ENCODE measurements at places on chromosomes 7 and 10.

GRCh38 chr7:16647435-16647960 is 1.5 kb downstream of the BZW2 start:
- DNase-seq: no peak

- no peak for DNase-seq
These were observed 2.8 kb downstream of the CALML5 start for GRCh38 chr10:5496261-5497250.

DNA sequence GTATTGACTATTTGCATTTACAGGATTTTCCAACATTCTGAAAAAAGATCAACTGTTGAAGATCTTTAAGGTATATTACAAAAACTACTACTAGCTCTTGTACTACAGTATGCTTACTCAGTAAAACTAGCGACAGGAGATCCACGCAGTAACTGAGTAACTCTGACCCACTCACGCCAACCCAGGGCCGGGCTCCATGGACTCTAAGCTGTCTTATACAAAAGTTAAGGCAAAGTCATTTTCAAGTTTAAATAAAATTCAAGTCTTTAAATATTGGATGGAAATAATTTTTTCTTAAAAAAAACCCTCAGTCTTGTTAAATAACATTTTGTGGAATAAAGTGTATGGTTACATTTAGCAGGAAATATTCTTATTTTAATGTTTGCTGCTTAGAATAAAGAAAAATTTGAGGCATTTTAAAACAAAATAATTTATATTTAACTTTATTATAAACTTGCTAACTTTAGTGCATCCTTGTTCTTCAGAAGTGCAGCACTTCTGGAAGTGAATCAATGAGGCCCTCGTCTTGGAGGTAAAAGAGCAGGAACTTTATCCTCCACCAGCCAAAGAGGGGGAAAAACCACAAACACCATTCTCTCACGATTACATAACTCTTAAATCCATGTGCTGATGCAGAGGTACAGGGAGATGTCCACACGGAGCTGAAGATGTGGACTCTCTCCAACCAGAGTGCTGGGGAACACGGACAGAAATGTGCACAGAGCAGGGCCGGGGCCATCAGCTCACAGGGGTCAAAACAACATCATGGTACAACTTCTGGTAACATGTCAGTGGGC is 119.9 kb downstream of the LARP4B start:
- DNase-seq: no peak

DNA sequence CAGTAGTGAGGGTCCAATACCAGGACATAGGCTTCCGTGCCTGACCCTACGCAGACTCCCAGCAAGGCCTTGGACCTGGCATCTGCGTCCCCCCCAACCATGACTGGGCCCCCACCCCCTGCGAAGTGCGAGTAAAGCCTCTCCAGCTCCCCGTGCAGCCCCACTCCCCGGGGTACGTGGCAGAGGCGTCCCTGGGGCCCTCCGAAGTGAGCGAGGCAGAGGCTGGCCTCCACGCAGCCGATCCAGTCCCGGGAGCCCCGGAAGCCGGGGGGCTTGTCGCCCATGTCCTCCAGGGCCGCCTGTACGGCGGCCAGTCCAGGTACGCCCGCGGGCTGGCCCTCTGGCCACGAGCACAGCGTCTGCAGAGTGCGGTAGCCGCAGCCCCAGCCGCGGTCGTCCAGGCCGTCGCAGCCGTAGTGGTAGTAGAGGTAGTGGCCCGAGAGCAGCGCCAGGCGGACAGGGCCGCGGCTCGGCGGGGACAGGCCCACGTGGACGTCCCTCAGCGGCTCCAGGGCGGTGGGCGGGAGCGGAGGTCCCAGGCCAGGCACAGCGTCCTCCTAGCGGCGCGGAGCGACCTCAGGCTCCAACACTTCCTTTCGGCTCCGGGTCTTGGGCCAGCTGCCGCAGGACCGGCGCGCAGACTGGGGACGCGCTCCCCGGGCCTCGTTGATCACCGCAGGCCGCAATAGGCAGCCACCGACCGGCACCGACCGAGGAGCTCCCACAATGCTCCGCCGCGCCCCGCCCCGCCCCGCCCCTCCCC is at the start of gene UFSP1:
Gene UFSP1 (minus strand): TSS at position 728 of the 763 bp plus-strand sequence. CDS start 444 bp downstream, at position 284.
- no peak for DNase-seq

DNA sequence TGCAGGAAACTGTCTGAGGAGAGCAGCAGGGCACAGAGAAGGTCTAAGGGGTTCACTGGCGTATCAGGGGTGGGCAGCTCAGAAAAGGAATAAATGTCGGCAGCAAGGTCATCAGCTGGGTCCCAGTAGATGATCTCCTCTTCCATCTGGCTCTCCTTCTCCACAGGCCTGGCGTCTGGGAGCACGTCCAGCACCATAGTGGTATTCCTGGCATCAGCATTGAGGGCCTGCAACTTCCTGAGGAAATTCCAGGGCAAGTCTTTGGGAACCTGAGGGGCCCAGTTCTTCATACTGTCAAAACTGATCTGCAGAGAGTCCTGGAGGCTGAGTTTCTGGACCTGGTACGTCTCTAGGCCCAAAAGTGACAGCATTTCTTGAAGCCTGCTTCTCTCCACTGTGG is 9.6 kb upstream of the MRPS24 start:
- DNase-seq: peak; percentile 65

DNA sequence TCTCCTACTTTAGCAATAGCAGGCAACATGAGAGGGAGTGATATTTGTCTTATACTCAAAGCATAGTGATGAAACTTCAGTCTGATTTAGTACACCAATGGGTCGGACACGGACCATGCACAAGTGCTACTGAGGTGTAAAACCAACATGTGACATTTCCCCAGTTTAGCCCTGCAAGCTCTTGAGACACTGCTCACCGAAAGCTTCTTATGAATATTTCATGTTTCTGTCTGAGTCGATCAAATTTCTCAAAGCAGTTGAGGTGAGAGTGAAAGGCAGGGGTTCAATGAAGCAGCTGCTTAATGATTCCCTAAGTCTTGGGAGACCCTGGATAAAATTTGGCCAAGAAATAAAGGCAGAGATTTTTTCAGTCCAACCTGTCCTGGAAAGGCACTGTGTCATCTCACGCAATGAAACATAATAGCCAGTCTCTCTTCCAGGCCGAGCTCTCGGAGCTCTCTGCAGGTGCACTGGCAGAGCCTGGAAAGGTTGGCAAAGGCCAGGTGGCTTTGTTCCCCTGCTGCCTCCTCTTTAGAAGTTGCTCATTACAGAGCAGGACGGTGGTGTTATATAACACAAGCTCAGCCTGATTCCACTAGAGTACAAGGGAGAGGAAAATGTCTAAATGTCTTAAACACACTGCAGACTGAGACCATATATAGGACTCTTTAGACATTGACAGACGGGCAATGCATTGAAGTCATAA is 33.9 kb upstream of the XPNPEP1 start:
- no peak for DNase-seq

DNA sequence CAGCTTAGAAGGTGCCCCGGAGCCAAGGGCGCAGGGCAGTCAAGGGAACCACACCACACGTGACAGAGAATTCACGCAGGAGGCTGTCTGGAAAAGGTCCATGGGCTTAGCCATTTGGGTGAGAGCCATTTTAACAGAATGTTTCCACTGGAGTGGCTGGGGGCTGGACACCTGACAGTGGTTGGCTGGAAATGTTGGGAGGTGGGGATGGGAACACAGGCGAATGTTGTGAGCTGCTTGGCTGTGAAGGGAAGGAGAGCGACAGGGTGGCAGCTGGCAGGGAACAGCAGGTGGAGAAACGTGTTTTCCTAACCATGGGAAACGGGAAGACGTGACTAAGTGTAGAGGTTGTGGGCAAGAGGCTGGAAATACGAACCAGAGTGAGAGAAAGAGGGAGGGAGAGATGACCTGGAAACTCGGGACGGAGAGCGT is 100.5 kb upstream of the ZNF32 start:
- DNase-seq: no peak

GRCh38 chr7:149496642-149497391 is 792 bp downstream of the ZNF746 start:
- DNase-seq: peak; percentile 29

GRCh38 chr7:103418241-103418640 is 27.8 kb downstream of the SLC26A5 start:
- no peak for DNase-seq

GRCh38 chr7:42858570-42858969 is 53.3 kb downstream of the C7orf25 start:
- peak; percentile 14 for DNase-seq

- no peak for DNase-seq
These were observed 22.1 kb upstream of the STEAP4 start for GRCh38 chr7:88328787-88329186.

GRCh38 chr10:12391206-12391605 is 41.9 kb downstream of the CAMK1D start:
- peak; percentile 64 for DNase-seq

GRCh38 chr10:67784474-67784873 is 53.5 kb downstream of the DNAJC12 start:
- DNase-seq: peak; percentile 72

DNA sequence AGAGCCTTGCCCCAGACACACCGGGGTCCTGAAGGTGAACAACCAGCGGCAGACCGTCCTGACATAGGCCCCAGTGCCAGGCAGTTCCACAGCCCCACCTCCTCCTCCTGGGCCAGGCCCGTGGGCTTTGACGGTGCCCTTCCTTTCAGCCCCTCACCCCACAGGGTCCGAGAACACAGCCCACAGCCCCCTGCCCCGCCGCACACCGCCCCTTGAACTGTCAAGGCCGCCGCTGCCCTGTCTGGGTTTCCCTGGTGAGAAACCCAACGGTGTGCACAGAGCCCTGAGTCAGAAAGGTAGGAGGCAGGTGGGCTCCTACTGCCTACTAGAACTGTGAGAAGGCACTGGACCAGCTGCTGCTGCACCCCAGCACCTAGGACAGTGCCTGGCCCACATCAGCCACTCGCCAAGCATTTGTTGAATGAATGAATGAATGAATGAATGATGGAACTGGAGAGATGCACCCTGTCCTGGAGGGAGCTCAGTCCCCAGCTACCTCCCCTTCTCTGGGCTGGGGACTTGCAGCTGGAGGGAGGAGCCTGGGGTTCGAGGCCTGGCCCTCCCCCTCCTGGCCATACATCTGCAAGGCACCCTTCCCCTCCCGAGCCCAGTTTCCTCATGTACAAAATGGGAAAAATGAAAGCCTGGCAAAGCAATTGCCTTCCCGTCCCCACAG is 117.9 kb downstream of the SLIT1 start:
- no peak for DNase-seq

- DNase-seq: no peak
These were observed 565.3 kb upstream of the GALNT17 start for GRCh38 chr7:70566671-70567070.

GRCh38 chr7:21430575-21430954 is 2.7 kb downstream of the SP4 start:
- no peak for DNase-seq

DNA sequence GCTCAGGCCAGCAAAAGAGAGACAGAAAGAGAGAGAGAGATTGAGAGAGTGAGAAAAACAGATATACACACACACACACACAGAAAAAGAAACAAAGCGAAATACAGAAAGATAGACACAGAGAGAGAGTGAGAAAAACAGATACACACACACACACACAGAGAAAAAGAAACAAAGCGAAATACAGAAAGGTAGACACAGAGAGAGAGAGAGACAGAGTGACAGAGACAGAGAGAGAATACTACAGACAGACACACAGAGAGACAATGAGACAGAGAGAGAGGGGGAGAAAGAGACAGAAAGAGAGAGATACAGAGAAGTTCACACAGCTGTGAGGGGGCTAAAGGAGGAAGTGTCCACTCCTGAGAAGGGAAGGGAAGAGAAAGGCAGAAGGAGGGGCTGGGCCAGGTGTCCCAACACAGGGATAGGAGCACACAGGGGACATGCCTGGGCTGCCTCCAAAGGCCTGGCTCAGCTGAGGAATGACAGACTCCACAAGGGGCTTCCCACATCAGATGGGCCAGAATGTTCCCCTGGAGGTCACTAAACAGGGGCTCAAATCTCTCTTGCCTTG is 4.3 kb downstream of the GCK start:
- DNase-seq: no peak

DNA sequence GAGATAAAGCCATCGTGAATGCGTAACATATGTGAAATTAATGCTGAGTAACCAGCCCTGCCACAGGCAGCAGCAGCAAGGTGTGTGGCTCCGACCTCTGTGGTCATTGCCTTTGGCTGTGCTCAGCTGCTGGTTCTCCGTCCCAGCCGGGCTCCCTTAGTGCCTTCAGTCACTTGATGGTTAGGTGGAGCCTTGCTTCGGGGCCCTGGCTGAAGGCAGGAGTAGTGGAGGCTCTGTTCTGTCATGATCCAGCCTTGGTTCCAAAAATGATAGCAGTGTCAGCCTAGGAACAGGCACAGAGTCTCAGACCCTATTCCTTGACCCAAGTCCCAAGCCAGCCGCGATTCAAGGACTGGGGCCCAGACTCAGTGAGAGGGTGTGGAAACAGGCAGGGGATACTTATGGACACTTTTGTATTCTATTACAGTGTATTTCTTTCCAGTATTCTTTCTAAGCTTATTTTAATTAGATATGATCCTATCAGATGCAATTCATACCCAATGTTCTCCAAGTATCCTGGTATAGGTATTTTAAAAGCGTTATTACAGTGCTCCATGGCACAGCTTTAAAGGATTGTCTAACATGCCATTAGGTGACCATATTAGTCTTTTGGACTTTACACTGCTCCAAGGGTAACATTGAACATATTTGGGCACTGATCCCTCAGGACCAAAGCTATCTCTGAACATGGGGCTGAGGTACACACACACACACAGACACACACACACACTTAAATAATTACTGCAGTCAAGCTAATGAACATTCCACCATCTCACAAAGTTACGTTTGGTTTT is 9.0 kb downstream of the SCART1 start:
- DNase-seq: no peak

GRCh38 chr10:15069230-15069629 is 19.3 kb downstream of the ACBD7 start:
- no peak for DNase-seq

DNA sequence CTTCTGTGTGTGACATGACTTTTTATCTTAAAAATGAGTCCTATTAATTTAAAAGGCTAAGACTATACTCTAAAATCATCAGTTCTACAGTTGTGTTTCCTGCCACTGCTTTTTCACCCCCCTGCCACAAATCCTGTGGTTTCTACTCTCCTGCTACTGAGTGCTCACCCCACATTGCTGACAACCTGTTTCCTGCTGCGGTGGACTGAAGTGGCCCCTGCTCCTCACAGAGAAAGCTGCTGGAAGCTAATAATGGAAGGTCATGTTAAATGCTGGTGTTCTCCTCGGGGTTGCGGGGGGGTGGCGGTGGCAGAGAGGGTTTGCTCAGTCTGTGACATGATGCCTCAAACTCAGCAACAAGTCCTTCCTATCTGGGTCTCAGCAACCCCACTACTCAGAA is 113.2 kb upstream of the INHBA start:
- DNase-seq: no peak

GRCh38 chr7:131293018-131293417 is 34.7 kb upstream of the MKLN1 start:
- peak; percentile 91 for DNase-seq

GRCh38 chr10:22323538-22324305 is 2.8 kb downstream of the BMI1 start:
- DNase-seq: no peak

DNA sequence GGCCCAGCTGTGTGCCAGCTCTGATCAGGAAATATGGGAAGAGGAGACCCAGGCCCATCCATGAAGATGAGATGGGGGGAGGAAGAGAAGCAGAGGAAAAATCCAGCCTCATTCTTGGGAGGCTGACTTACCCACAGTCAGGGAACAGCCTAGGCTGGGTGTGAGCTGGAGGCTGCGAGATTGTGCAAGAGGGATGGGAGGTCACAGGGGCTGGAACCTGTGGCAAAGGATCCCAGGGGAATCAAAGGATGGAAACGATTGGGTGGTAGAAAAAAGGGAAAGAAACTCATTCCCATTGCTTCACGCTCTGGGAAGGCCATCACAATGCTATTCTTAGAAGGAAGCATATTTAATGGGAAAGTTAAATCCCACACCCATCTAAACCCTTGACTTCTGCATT is 26.7 kb upstream of the CRHR2 start:
- DNase-seq: peak; percentile 78
